ENCODE measurements at places on chromosomes 6 and 20. TPM values are rescaled to one million over a fixed set of nuclear protein-coding genes. Genes with fewer than 3 reads are reported as not detected.
A peak's percentile ranks its signal among the peaks of the same experiment; 100 is the strongest.

GRCh38 chr6:20698675-20699074 is 164.4 kb downstream of the CDKAL1 start:
- no peak for DNase-seq
- H3K4me1 ChIP-seq: no peaks in the 10 kb centered on the region
- no peak overlapping the region for H3K4me3 ChIP-seq

Gene ULBP2
- 2.3 TPM for total RNA-seq

DNA sequence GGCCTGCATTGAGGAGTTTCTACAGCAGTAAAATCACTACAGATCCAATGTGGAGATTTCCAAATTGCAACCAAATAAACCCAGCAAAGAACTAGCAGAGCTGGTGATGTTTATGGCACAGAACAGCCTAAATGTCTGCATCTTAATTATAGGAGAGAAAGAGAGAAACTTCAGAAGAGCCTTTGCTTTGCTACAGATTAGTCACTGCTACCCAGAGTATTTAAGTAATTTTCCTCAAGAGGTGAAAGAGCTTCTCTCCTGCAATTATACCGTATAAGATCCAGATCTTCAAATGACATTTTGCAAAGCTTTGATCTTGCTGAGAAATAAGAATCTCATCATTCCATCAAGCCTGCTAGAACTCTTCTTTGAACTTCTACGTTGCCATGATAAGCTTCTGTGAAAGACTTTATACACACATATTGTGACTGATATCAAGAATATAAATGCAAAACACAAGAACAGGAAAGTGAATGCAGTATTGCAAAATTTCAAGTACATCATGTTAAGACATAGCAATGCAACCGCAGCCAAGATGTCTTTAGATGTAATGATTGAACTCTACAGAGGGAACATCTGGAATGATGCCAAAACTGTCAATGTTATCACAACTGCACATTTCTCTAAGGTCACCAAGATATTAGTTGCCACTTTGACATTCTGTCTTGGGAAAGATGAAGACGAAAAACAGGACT is 48.0 kb downstream of the MKKS start:
- H3K4me3 ChIP-seq: no peak overlapping the region
- no peak overlapping the region for H3K27ac ChIP-seq
- no peaks in the 10 kb centered on the region for H3K4me1 ChIP-seq
- H3K36me3 ChIP-seq: no peaks in the 10 kb centered on the region
- no peaks in the 10 kb centered on the region for H3K27me3 ChIP-seq

DNA sequence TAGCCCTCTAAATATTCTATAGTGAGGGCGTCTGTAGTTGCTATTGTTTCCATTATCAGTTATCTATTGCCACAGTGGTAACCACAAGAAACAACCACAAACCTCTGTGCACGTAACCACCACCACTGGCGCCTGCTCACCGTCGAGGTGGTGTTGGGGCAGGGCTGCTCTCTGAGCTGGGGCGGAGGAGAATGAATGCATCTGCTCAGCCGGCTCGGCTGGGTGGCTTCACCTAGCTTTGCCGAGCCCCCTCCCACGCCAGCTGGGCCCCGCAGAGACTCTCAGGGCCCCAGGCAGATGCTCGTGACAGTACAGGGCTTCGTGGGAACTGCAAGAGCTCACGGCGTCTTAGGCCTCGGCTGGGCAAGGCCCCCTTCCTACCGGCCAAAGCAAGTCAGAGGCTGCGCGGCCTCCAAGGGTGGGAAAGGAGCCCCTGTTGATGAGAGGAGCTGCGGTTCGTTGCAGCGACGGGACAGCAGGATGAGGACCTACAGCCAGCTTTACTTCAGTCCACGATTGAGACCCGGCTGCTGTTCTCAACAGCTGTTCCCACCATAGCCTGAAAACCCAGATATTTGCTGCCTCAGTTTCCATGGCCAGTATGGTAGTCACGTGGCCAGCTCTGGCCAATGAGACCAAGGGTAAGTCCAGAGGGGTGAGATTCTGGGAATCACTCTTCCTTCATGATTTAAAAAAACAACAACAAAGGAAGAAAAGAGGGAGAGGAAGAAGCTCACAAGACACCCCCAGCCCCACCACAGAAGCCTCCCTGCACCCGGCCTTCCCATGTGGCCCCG is 120.2 kb upstream of the AFDN start:
- no peak for DNase-seq

GRCh38 chr6:163992701-163993100 is 578.2 kb downstream of the QKI start:
- H3K4me3 ChIP-seq: no peak overlapping the region
- no peak for DNase-seq
- no peaks in the 10 kb centered on the region for H3K36me3 ChIP-seq
- no peaks in the 10 kb centered on the region for H3K4me1 ChIP-seq
- no peak overlapping the region for H3K27ac ChIP-seq

GRCh38 chr6:149007846-149008245 is 261.0 kb downstream of the UST start:
- H3K4me3 ChIP-seq: no peak overlapping the region
- H3K27ac ChIP-seq: no peak overlapping the region
- no peaks in the 10 kb centered on the region for H3K4me1 ChIP-seq
- no peaks in the 10 kb centered on the region for H3K36me3 ChIP-seq
- no peaks in the 10 kb centered on the region for H3K27me3 ChIP-seq

DNA sequence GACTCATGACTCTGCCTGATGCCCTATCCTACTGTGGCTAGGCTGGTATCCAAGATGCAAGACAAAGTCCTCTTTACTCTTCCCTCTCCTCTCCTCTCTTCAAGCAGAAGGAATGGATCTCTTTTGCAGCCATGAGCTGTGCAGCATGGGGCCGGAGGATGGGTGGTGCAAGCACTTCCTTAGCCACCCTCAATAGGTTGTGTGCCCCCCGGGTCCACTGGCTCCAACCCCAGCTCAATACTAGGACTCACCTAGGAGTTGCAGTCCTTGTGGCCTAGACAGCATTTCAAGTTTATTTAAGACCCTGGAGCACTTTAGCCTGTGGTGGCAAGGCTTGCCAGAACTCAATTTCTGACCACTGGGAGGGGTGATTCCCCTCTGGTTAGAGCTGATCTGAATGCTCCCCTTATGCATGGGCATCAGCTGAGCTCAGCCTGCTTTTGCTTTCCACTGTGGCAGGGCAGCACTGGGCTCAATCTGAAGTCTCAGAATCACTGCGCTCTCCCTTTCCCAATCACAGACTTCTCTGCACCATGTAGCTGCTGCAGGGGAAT is 29.0 kb upstream of the GRM4 start:
- H3K27me3 ChIP-seq: no peaks in the 10 kb centered on the region
- H3K36me3 ChIP-seq: no peaks in the 10 kb centered on the region
- no peak for DNase-seq
- no peak overlapping the region for H3K4me3 ChIP-seq

- H3K27me3 ChIP-seq: no peaks in the 10 kb centered on the region
- H3K27ac ChIP-seq: no peak overlapping the region
- no peaks in the 10 kb centered on the region for H3K4me1 ChIP-seq
- no peak overlapping the region for H3K4me3 ChIP-seq
Measured at GRCh38 chr6:132464538-132465256, 48.2 kb downstream of the STX7 start.

Gene KHDC1
- total RNA-seq: 1.1 TPM

GRCh38 chr20:4025679-4026078 is 10.3 kb upstream of the RNF24 start:
- no peak overlapping the region for H3K4me3 ChIP-seq
- DNase-seq: no peak
- peaks cover 13% of the 10 kb centered on the region for H3K4me1 ChIP-seq

DNA sequence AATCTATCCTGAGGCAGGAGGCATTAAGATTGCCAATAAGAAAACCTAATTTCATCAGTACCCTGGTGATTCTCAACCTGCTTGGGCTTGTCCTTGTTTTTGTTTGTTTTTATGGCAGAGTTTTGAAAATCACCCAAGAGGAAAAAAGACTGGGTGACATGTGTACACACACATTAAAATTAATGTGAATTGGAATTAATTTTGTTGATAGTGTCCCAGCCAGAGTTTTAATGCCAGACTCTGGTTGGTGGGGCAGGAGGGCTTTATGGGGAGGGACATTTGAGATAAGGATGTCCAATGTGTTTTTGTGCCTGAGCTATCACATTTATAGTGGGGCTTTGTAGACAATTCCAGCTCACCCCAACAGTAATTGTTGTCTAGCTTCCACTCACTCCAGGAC is 184.6 kb downstream of the ID4 start:
- H3K36me3 ChIP-seq: no peaks in the 10 kb centered on the region
- no peak for DNase-seq
- H3K4me3 ChIP-seq: no peak overlapping the region
- no peaks in the 10 kb centered on the region for H3K27me3 ChIP-seq
- H3K4me1 ChIP-seq: no peaks in the 10 kb centered on the region

DNA sequence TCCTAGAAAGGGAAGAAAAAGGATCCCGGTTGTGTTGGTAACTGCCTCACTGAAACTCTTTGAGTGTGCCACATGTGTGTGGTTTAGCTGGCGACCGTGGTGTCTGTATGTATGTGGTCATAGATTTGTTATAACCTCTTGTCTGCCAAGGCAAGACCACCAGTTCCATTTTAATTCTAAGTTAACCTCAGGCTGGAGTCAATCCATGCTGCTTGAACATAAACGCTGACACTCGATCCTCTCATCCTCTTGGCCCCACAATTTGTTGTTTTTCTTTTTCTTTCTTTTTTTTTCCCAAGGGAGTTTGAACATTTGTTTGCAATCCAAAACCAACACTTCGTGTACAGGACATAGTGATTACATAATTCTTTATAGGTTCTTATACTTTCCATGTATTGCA is 318.9 kb upstream of the JAG1 start:
- no peak overlapping the region for H3K27ac ChIP-seq
- H3K36me3 ChIP-seq: no peaks in the 10 kb centered on the region
- no peak for DNase-seq
- no peaks in the 10 kb centered on the region for H3K27me3 ChIP-seq
- no peak overlapping the region for H3K4me3 ChIP-seq

GRCh38 chr20:10940941-10941340 is 267.1 kb upstream of the JAG1 start:
- H3K4me3 ChIP-seq: no peak overlapping the region
- no peaks in the 10 kb centered on the region for H3K27me3 ChIP-seq
- no peaks in the 10 kb centered on the region for H3K36me3 ChIP-seq
- H3K27ac ChIP-seq: no peak overlapping the region
- no peak for DNase-seq
- H3K4me1 ChIP-seq: peaks cover 6% of the 10 kb centered on the region

GRCh38 chr6:38806271-38806670 is 91.2 kb downstream of the DNAH8 start:
- peaks cover 19% of the 10 kb centered on the region for H3K27me3 ChIP-seq
- H3K4me1 ChIP-seq: no peaks in the 10 kb centered on the region
- DNase-seq: no peak
- H3K4me3 ChIP-seq: no peak overlapping the region
- no peak overlapping the region for H3K27ac ChIP-seq
- H3K36me3 ChIP-seq: no peaks in the 10 kb centered on the region

GRCh38 chr6:7341989-7342742 is 29.2 kb upstream of the SSR1 start:
- DNase-seq: no peak
- H3K36me3 ChIP-seq: no peaks in the 10 kb centered on the region
- H3K4me1 ChIP-seq: no peaks in the 10 kb centered on the region
- no peak overlapping the region for H3K4me3 ChIP-seq

Gene ATRN
- 39.2 TPM for total RNA-seq

GRCh38 chr6:39824030-39824926 is 32.1 kb downstream of the DAAM2 start:
- H3K27ac ChIP-seq: peak overlapping the region; percentile 19
- DNase-seq: no peak
- H3K4me3 ChIP-seq: no peak overlapping the region
- no peaks in the 10 kb centered on the region for H3K4me1 ChIP-seq
- H3K36me3 ChIP-seq: no peaks in the 10 kb centered on the region

Gene SRSF12
- not detected for total RNA-seq

- no peaks in the 10 kb centered on the region for H3K4me1 ChIP-seq
- no peak for DNase-seq
- H3K36me3 ChIP-seq: no peaks in the 10 kb centered on the region
- H3K27me3 ChIP-seq: no peaks in the 10 kb centered on the region
Measured at GRCh38 chr6:53896196-53896595, 101.4 kb downstream of the LRRC1 start.

Gene SLC23A2
- total RNA-seq: 13.6 TPM

GRCh38 chr6:108621117-108621516 is 60.4 kb downstream of the FOXO3 start:
- peaks cover 65% of the 10 kb centered on the region for H3K4me1 ChIP-seq
- H3K27me3 ChIP-seq: no peaks in the 10 kb centered on the region
- DNase-seq: no peak
- no peak overlapping the region for H3K27ac ChIP-seq
- H3K4me3 ChIP-seq: no peak overlapping the region

- no peak overlapping the region for H3K4me3 ChIP-seq
- no peaks in the 10 kb centered on the region for H3K27me3 ChIP-seq
- H3K27ac ChIP-seq: no peak overlapping the region
- no peaks in the 10 kb centered on the region for H3K36me3 ChIP-seq
Measured at GRCh38 chr20:34976286-34976685, 20.6 kb downstream of the MYH7B start.

DNA sequence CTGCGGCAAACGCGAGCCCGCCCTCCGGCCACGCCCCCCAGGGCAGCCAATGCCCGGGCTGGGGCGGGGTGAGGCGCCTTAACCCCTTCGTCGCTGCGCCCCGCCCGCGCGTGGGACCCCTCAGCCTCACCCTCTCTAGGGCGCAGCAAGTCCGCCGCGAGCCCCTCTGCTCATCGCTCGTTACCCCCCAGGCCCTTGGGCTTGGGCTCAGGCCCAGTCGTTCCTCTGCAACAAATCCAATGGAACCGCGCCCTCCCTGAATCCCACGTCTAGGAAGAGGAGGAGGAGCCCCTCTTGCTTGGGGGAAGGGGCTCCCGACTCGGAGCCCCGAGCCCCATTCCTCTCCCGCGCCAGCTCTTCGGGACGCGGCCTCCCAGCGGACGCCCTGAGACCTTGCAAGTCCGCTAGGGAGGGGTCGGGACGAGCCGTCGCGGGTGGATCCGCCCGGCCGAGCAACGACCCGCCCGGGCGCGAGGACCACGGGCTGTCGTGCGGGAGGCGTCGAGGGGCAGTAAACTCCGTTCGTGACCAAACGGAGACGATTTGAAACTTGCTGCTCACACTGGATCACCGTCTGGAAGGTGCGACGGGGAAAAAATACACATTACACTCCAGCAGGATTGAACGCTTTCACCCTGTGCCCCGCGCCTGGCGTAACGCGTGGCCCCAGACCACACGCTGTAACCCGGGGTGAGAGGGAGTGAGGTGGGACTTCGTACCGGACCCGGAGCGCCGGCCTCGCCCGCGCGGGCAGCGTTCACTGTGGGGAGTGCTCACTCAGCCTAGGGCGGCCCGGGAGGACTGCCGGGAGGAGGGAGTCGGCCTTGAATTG is 477 bp upstream of the LZTS3 start:
- no peaks in the 10 kb centered on the region for H3K27me3 ChIP-seq
- H3K4me3 ChIP-seq: peak overlapping the region; percentile 98
- peak overlapping the region; percentile 74 for H3K27ac ChIP-seq
- H3K36me3 ChIP-seq: no peaks in the 10 kb centered on the region

GRCh38 chr6:78749326-78749725 is 118.0 kb upstream of the IRAK1BP1 start:
- H3K27me3 ChIP-seq: no peaks in the 10 kb centered on the region
- DNase-seq: no peak
- H3K36me3 ChIP-seq: no peaks in the 10 kb centered on the region
- no peak overlapping the region for H3K4me3 ChIP-seq
- no peak overlapping the region for H3K27ac ChIP-seq
- H3K4me1 ChIP-seq: no peaks in the 10 kb centered on the region

GRCh38 chr20:17759449-17759848 is 59.7 kb downstream of the BANF2 start:
- no peaks in the 10 kb centered on the region for H3K27me3 ChIP-seq
- no peak for DNase-seq
- H3K4me3 ChIP-seq: no peak overlapping the region
- H3K4me1 ChIP-seq: no peaks in the 10 kb centered on the region
- H3K27ac ChIP-seq: no peak overlapping the region

Measured in heart left ventricle (tissue), 16 donors.